AG20443 (cell line): ENCODE measurements at places on chromosomes 7 and 10.

GRCh38 chr10:101217044-101217425 is 12.2 kb downstream of the LBX1 start:
- DNase-seq, result no peak

DNA sequence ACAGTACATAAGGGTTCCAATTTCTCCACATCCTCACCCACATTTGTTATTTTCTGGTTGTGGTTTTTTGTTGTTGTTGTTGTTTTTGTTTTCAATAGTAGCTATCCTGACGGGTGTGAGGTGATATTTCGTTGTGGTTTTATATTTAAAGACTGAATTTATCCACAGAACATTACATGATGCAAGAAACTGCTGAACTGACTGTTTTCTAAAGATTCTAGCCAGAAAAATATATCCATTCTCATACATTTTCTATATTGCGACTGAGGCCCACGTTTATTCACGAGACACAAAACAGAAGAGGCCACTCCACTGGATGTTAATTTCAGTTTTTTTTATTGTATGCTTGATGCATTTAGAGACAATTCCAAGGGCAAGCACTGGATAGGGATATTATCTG is 69.8 kb downstream of the SCRN1 start:
- DNase-seq, result no peak

DNA sequence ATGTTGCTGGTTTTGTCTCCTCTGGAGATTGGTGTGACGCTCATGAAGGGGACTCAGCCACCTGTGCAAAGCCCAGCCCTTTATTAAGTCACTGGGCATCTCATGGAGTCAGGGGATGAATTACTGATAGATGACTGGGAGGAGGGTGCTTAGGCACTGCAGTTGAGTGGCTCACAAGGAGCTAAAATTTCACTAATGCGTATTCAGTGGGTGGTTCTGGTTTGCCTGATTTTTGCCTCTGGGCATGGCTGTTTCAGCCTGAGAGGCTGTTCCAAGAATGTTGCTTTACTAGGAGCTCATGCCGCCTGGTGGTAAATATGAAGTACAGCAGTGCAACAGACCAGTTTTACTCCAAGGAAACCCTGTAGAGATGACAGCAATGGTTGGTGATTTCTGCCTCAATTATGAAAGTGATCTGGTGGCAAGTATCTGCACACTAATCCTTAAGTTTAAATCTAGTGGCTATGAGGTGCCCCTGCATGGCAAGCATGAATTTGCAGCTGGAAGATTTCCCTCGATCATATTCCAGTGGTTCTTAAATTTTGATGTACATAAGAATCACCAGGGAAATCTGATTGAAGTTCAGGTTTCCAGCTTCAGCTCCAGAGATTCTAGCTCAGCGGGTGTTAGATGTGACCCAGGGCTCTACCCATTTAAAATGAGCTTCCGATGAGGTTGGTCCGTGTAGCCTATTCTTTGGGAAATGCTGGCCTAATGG is 19.9 kb downstream of the ACTA2 start:
- peak; percentile 76 for DNase-seq

DNA sequence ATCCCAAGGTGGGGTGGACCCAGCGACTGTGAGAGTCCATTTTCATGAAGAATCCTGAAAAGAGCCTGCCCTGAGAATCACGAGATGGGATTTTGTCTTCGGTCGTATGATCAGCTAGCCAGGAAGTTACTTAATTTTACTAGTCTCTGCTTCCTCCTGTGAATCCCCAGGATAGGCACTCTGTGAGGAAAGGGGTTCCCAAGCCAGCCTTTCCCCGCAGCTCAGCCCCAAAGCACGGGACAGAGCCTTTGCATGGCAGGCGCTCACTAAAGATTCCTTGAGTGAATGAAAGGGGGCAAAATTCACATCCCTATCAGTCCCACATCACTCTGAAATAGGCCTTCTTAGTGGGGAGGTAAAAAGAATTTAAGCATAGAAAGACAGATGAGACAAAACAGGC is 219.6 kb downstream of the ADARB2 start:
- no peak for DNase-seq
